ENCODE measurements at places on chromosomes 4 and X. TPM values are rescaled to one million over a fixed set of nuclear protein-coding genes. Genes with fewer than 3 reads are reported as not detected.

TECRL gene
- total RNA-seq = not detected

RGS12 gene
- total RNA-seq = 55.4 TPM

ERCC6L gene
- 5.8 TPM for total RNA-seq

MAOA gene
- total RNA-seq = 65.2 TPM

SYTL4 gene
- 3.5 TPM for total RNA-seq

TACC3 gene
- total RNA-seq = 42.9 TPM

TNMD gene
- not detected for total RNA-seq

NPY2R gene
- not detected for total RNA-seq

All from airway epithelial cell (primary cell).